ENCODE measurements at places on chromosomes 3 and 15.

DNA sequence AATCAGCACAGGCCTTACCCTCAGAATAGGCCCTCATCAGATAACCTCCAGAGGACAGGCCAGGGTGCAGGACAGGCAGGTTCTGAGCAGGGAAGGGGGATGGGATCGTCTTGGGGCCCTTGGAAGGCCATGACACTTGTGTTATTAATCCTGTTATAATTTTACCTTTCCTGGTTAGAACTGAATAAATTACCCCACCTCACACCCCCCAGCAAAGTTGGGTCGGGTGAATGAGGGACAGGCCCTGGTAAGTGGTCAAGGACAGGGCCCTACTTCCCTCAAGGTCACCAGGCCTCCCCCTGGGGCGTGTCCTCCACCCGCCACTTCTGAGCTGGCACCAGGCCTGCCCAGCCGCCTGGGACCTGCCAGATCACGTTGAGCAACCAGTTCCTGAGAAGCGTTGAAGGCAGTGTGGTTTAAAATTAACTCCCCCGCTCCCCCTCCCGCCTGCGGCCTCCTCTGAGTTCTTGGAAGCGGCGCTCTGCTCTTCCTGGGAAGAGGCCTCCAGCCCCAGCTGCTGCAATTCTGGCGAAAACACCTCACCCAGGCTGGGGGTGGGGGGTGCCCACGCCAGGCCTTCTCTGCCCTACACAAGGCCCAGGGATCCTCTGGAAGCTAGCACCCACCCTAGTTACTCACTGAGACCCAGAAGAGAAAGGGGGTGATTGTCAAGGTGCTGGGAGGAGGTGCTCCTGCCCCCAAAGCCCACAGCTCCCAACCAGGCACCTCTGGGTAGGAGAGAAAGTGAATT lies 10.6 kb downstream of the CISH start:
- DNase-seq = peak; percentile 97

DNA sequence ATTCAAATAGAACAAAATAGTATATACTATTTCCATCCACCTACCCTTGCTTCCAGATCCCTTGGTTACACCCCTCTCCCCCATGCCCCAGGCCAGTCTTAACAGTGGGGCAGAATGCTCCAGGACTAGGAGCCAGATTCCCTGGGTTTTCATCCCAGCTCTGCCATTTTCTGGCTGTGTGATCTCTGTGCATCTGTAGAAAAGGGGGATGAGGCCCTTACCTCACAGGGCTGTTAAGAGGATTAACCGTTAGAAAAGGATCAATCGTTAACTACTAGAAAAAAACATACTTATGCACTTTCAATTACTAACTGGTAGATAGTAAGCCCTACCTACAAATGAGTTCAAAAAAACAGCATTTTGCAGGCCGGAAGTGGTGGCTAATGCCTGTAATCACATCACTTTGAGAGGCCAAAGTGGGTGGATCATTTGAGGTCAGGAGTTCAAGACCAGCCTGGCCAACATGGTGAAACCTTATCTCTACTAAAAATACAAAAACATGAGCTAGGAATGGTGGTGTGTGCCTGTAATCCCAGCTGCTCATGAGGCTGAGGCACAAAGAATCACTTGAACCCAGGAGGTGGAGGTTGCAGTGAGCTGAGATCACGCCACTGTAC lies 11.7 kb downstream of the EBLN2 start:
- DNase-seq = no peak

GRCh38 chr3:124605781-124606579 lies 124.3 kb upstream of the UMPS start:
- DNase-seq = no peak

DNA sequence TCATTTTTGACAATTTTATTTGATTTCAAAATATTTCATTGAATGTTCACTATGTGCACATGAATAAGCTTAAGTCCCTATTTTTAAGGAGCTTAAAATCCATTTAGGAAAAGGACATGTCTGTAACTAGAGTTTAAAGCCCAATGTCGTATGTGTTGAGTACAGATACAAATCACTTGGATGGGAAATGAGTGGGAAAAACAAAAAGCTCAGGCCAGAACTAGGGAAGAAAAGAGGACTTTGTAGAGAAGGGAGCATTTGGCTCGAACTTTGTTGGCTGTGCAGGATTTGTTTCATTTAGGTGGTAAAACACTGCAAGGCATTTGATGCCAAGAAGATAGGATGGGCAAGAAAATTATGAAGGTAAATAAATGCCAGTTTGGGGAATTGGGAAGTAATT lies 653.1 kb upstream of the KCNMB2 start:
- no peak for DNase-seq

DNA sequence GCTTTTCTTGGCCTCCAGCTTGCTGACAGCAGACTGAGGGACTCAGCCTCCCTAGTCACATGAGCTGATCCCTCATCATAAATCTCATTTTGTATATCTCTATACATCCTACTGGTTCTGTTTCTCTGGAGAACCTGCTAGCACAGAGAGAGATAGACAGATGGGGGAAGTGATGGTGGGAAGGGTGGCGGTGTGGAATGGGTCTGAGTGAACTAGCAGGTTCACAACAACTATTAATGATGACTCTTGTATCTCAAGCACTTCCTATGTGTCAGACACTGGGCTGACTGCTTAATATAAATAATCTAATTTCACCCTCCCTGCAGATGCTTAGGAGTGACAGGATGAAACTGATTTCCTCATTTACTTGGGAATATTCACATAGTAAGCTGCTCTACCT lies 106.9 kb upstream of the TLE3 start:
- no peak for DNase-seq

- peak; percentile 97 for DNase-seq
Measured at GRCh38 chr3:185744997-185745843, 79.6 kb downstream of the IGF2BP2 start.

- DNase-seq = no peak
Measured at GRCh38 chr15:42220216-42220615, 12.1 kb upstream of the VPS39 start.

- no peak for DNase-seq
Measured at GRCh38 chr3:89692601-89693000, 585.2 kb downstream of the EPHA3 start.

- DNase-seq = no peak
Measured at GRCh38 chr3:69838696-69839515, 99.6 kb downstream of the MITF start.

GRCh38 chr3:24096695-24097290 lies 151.7 kb downstream of the NR1D2 start:
- peak; percentile 18 for DNase-seq

DNA sequence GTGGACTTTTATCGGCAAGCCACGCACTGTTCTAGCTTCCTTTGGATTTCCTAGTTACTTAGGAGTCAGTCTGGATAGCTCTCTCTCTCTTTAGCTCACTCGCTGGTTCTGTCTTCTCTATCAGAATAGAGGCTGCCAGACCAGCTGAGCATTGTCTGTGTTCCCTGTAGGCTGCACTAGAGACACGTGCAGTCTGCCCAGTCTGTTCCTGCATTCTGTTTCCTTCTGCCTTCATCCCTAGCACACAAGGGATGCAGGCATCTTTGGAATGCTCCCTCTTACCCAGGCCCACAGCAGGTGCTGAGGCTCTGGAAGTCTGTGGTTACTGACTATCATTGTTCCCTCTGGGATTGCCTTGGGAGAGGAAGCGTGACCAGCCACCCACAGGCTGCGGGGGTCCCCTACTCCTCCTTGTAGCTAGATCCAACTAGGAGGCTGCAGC lies 322.8 kb downstream of the ZNF621 start:
- peak; percentile 60 for DNase-seq

- DNase-seq = no peak
Measured at GRCh38 chr15:76058714-76059319, 968 bp upstream of the TMEM266 start.

DNA sequence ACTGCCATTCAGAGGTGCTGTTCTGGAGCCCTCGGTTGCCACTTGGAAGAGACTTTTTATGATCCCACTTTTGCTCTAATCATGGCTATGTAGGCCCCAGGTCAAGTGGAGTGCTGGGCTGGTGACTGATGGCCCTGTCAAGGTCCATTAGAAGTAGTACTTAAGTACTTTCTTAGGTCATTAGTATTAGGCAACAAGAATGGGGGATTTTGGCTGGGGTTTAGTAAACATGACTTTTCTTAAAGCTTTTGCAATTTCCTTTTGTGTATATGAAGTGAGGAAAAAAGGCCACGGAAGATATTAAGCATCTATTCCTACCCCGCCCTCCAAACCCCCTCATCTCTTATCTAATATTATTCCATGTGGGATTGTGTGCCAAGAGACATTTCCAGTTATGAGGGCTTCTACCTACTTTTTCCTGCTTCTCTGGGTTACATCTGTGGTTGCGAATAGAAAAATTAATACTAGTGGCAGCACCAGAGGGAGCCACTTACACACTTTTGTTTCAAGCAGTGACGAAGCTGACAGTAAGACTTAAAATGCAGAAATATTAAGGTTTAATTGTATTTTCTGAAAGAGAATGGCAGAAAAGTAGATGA lies 13.9 kb downstream of the NLGN1 start:
- DNase-seq = peak; percentile 66

DNA sequence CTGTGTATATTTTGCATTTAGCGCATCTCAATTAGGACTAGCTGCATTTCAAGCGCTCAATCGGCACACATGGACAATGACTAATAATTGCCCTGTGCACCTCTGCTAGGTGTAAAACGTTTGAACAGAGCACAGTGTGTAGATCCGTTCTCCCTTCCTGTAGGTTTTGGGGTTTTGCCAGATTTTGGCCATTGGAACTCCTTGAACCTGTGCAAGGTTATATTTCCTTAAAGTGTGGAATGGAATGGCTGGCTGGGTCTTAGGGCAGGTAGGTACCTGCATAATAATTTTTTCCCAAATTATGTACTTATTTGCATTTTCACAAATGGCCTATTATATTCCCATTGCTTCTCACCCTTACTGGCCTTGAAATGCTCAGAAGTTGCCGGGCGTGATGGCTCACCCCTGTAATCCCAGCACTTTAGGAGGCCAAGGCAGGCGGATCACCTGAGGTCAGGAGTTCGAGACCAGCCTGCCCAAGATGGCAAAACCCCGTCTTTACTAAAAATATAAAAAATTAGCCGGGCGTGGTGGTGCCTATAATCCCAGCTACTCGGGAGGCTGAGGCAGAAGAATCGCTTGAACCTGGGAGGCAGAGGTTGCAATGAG lies 777 bp downstream of the RNU5B-1 start:
- DNase-seq = no peak

DNA sequence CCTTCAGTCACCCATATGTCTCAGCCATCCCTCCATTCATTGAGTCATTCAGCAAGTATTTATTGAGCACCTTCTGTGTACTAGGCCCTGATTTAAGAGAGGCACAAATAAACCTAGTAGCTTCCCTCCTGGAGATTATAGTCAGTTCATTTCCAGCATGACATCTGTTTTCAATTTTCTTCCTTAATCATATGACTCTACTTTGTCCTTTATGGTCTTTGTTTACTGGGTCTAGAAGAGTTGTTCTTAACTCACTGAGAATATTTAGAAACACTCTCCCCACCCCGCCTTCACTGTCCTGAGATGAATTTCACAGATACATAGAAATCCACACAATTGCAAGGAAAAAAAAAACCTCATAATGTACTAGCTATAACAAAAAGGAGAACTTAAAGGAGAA lies 44.8 kb upstream of the ADAMTS9 start:
- DNase-seq = peak; percentile 6

- DNase-seq = no peak
Measured at GRCh38 chr15:79193103-79193502, 89.4 kb upstream of the ANKRD34C start.

- DNase-seq = peak; percentile 74
Measured at GRCh38 chr15:89785774-89786140, 9.6 kb downstream of the MESP2 start.

All from cardiac fibroblast (primary cell).